ENCODE measurements at places on chromosomes 2 and 18.

DNA sequence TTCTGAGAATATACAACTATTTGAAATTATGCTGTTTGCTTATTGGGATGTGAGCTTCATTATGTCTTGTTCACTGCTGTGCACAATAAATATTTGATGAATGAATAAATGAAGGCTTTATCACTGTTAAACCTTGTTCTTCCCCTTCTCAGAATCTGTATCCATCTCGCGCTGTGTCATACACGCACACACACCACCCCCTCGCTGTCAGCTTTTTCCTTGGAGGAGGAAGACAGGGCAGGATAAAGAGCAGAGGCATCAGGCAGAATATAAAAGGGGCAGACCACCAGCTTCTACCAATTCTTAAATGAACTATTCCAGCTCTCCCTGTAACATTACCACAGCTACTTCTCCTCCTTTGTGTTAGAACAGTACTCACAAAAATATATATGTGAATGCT is 75.0 kb downstream of the CD226 start:
- DNase-seq = no peak

DNA sequence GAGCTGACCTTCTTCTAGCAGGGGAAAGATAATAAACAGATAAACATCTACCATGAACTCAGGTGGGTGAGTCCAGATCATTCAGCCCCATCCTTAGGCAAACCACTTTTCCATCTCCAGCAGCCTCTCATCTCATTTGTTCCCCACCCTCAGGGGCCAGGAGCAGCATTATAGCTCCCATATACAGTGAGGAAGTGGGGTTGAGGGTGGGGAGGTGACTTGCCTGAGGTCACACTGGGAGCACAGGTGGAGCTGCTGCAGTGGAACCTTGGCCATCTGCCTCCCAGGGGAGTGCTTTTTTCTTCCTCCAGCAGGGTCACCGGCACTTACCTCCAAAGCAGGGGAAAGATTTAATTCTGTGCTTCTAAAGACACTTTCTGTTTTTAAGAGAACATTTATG is 212.5 kb upstream of the SMAD2 start:
- no peak for DNase-seq

DNA sequence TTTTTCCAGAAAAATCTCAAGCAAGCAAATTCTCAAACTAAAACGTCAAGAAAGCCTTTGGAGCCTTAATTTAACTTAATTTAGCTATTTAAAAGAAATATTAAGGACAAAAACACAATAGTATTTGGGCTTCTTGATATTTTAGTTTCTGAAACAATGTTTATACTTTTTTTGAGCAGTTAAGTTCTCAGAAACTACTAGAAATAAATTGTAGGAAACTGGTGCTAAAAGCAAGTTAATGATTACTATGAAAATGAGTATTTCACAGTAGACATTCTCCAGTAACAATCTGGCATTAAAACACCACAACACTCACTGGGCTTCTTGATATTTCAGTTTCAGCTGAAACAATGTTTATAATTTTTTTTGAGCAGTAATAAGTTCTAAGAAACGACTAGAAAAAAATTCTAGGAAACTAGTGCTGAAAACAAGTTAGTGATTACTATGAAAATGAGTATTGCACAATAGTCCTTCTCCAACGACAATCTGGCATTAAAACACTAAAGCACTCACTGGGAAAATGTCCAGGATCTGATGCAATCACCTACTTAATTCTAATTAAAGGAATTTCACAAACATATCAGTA is 45.1 kb downstream of the TRAK2 start:
- DNase-seq = no peak

DNA sequence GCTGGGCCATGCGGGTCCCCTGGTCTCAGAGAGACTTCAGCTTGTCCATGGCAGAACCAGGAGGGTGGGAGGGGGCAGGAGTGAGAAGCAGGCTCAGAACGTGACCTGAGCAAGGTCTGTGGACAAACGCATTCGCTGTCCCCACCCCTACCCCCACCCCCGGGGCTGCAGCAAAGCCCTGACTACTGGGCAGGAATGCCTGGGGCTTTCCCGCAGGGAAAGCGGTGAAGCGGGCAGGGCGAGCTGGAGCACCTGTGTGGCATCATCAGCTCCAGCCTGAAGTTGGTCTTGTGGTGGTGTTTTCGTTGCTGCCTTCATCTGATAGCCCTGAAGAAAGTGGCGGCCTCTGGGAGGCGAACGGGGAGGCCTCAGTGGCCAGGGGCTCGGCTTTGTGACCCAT is 26.1 kb upstream of the ALKAL2 start:
- DNase-seq = no peak

GRCh38 chr2:164710837-164711765 is 89.8 kb upstream of the GRB14 start:
- DNase-seq = no peak

GRCh38 chr18:78741381-78742217 is 238.0 kb upstream of the SALL3 start:
- DNase-seq = no peak

GRCh38 chr18:25229081-25229480 is 122.9 kb downstream of the ZNF521 start:
- DNase-seq = no peak

DNA sequence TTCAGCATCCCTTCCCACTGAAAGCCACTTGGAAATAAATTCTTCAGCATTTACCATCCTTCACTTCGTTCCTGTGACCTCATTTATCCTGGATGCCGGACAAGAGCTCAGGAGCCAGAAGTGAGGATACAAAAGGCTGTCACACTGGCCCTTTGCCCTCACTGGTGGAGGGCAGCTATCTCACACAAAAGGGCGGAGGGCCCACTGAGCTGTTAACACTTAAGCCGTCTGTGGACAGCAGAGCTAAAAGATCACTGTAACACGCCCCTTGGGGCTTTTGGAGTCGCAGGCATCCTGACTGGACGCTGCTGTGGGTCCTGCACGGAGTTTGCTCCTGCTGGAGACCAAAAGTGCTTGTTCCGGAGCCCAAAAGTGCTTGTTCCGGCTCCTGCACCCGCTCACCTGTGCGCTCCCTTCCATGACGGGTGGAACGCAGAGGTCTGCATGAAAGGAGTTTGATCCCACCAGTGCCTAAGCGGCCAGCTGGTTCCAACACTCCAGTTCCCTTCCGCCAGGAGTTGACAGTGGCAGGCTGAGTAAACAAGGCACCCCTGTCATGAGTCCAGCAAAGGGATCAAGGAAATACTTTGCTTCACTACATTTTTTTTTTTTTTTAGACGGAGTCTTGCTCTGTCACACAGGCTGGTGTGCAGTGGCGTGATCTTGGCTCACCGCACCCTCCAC is 572.0 kb upstream of the LINC00305 start:
- no peak for DNase-seq
